Tibial nerve (tissue), 4 donors: ENCODE measurements at places on chromosomes 12 and 14. TPM values are rescaled to one million over a fixed set of nuclear protein-coding genes. Genes with fewer than 3 reads are reported as not detected.
A peak's percentile ranks its signal among the peaks of the same experiment; 100 is the strongest.

The SYNDIG1L gene
- not detected for total RNA-seq

The POU6F1 gene
- 17.4 TPM for total RNA-seq

The SMCO3 gene
- 8.1 TPM for total RNA-seq

The KCNK10 gene
- not detected for total RNA-seq

The MYF5 gene
- total RNA-seq = not detected

DNA sequence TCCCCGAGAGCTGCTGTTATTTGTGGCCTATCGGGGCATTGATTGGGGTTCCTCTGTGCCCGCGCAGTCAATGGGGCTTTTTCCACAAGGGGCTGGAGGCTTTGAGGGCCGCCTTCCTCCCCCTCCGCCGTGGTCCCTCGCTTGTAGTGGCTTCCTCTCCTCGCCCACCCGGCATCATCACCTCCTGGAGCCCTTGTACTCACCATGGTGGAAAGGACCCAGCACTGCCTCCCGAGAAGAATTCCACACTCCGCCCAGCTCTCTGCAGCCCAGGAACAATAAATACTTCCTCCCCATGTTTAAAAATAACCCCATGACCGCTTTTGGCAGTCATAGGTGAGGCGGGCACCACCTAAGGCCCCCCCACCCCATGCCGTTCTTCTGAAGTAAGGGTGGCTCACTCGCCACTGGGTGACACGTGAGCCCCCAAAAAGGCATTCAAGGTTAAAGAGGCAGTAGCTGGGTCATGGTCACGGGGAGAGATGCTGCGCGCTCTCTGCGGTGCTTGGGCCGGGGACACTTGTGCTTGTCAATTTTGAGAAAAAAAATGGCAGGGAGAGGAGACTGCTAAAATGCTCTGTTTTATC is at the start of gene MYL2:
Gene MYL2, minus strand, starts transcription at position 256 of the 587 bp plus-strand sequence. Its CDS starts 50 bp downstream, at position 206.
- H3K27me3 ChIP-seq = no peaks in the 10 kb centered on the region
- H3K27ac ChIP-seq = no peak within 1 kb of the TSS
- no peak for DNase-seq
- no peaks in the 10 kb centered on the region for H3K36me3 ChIP-seq

- no peak for DNase-seq
- no peaks in the 10 kb centered on the region for H3K36me3 ChIP-seq
- no peak overlapping the region for H3K27ac ChIP-seq
- H3K4me1 ChIP-seq = no peaks in the 10 kb centered on the region
- no peaks in the 10 kb centered on the region for H3K27me3 ChIP-seq
Observed at GRCh38 chr12:106160915-106161314, 22.2 kb upstream of the NUAK1 start.

- H3K4me3 ChIP-seq = no peak overlapping the region
- no peak overlapping the region for H3K27ac ChIP-seq
- H3K4me1 ChIP-seq = no peaks in the 10 kb centered on the region
- no peaks in the 10 kb centered on the region for H3K27me3 ChIP-seq
- peaks cover 6% of the 10 kb centered on the region for H3K36me3 ChIP-seq
Observed at GRCh38 chr14:91154851-91155625, 41.2 kb downstream of the DGLUCY start.

DNA sequence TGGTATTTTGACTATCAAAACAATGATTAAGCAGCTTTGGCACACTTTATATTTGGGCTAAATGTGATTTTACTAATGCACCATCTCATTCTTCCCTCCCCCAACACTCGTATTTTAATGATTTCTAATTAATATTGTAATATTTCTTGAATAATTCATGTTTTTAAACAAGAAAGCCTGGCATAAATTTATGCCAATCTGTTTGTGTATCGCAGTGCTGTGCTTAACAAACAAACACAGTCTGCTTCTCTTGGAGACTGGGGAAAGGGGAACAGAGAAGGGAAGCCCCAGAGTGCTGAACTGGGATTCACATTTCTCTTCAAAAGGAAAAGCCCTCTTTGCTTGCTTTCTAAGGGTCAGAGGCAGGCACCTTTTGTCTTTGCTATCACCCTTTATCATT is 496.9 kb upstream of the STXBP6 start:
- no peaks in the 10 kb centered on the region for H3K27me3 ChIP-seq
- no peak for DNase-seq
- H3K36me3 ChIP-seq = no peaks in the 10 kb centered on the region
- no peaks in the 10 kb centered on the region for H3K4me1 ChIP-seq
- H3K4me3 ChIP-seq = no peak overlapping the region
- H3K27ac ChIP-seq = no peak overlapping the region

GRCh38 chr12:58029260-58029659 is 87.9 kb downstream of the ATP23 start:
- DNase-seq = no peak
- no peaks in the 10 kb centered on the region for H3K27me3 ChIP-seq
- H3K36me3 ChIP-seq = no peaks in the 10 kb centered on the region

DNA sequence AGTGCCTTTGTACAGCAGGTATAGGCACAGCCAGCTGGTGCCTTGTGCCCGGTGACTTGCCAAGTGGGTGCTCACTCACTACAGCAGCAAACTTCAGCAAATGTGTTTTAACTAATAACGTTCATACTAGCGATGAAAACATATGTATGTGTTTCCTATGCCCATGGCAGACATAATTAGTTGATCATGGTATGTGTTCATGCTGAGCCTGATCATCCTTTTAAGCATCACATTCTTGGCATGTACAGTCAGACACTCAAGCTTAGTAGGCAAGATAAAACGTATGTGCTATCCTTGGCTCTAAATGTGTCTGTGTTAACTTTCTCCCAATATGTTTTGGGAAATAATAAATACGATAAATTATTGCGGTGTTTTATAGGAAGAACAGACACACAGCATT is 55.6 kb downstream of the RASSF8 start:
- H3K4me1 ChIP-seq = peaks cover 9% of the 10 kb centered on the region
- no peak for DNase-seq
- H3K4me3 ChIP-seq = no peak overlapping the region

GRCh38 chr12:19957308-19958125 is 410.8 kb upstream of the PDE3A start:
- H3K4me3 ChIP-seq = no peak overlapping the region
- no peaks in the 10 kb centered on the region for H3K4me1 ChIP-seq

GRCh38 chr12:15633201-15633600 is 156.0 kb downstream of the EPS8 start:
- no peaks in the 10 kb centered on the region for H3K36me3 ChIP-seq
- H3K27me3 ChIP-seq = no peaks in the 10 kb centered on the region
- no peak overlapping the region for H3K4me3 ChIP-seq
- DNase-seq = no peak
- no peak overlapping the region for H3K27ac ChIP-seq

DNA sequence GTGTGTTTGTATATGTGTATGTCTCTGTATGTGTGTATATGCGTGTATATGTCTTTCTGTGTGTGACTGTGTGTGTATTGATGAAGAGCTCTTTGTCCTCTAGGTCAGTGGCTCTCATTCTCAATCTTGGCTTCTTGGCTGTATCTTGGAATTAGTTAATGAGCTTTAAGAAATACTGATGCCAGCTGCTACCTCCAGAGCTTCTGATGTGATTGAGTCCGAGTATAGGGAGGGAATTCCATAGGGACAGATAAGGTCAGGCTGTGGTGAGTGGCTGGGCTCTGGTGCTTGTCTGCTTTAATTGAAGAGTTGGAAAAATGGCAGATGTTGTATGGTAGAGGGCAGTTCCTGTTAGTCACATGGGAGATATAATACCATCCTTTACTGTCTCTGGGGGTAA is 140.1 kb downstream of the C12orf75 start:
- no peak overlapping the region for H3K4me3 ChIP-seq
- H3K36me3 ChIP-seq = no peaks in the 10 kb centered on the region
- DNase-seq = no peak
- H3K27ac ChIP-seq = no peak overlapping the region
- H3K27me3 ChIP-seq = no peaks in the 10 kb centered on the region
- no peaks in the 10 kb centered on the region for H3K4me1 ChIP-seq

DNA sequence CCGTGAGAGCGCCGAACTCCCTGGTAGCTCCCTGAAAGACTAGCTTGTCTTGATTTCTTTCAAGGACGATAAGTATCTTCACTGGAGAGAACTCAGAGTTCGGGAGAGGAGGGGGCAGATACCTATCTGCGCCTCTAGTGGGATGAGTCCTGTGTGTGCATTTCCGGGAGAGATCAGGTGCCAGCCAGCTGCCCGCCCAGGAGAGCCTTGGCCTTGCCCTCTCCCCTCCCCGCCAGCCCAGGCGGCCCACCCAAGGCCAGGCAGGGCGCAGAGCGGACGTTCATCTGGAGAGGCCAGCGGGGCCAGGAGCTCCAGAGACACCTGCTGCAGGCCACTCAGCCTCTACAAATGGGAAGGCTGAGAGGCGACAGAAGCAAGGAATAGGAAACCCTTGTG is 1.0 kb downstream of the CD9 start:
- H3K4me3 ChIP-seq = peak overlapping the region; percentile 98
- H3K27me3 ChIP-seq = no peaks in the 10 kb centered on the region
- H3K27ac ChIP-seq = peak overlapping the region; percentile 99
- H3K36me3 ChIP-seq = no peaks in the 10 kb centered on the region
- DNase-seq = no peak
- H3K4me1 ChIP-seq = peaks cover 24% of the 10 kb centered on the region

- no peak for DNase-seq
- no peak overlapping the region for H3K27ac ChIP-seq
- no peak overlapping the region for H3K4me3 ChIP-seq
- H3K36me3 ChIP-seq = no peaks in the 10 kb centered on the region
- H3K4me1 ChIP-seq = no peaks in the 10 kb centered on the region
Observed at GRCh38 chr12:3473844-3474243, 17.2 kb upstream of the PRMT8 start.

GRCh38 chr12:99367181-99367580 is 280.4 kb upstream of the GARIN6 start:
- no peaks in the 10 kb centered on the region for H3K4me1 ChIP-seq
- H3K27ac ChIP-seq = no peak overlapping the region
- H3K27me3 ChIP-seq = no peaks in the 10 kb centered on the region
- no peak for DNase-seq

DNA sequence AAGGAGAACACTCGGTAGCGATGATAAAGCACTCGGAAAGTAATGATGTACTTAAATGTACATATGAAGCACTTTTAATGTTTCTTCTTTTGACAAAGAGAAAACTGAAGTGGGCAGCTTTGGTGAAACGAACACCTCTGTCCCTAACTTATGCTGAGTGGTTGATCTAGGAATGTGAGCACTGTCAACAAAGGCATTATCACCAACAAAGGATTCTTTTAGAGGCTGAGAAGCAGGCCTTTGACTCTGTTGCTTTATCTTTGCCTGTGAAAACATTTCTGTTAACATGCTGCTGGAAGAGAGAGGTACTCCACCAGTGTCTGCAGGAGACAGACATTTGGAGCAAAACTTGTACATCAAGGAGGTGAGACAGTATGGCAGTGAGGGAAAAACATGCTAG is 103.2 kb upstream of the VRK1 start:
- no peaks in the 10 kb centered on the region for H3K27me3 ChIP-seq
- H3K36me3 ChIP-seq = no peaks in the 10 kb centered on the region
- no peak overlapping the region for H3K4me3 ChIP-seq
- no peak for DNase-seq
- H3K4me1 ChIP-seq = no peaks in the 10 kb centered on the region

DNA sequence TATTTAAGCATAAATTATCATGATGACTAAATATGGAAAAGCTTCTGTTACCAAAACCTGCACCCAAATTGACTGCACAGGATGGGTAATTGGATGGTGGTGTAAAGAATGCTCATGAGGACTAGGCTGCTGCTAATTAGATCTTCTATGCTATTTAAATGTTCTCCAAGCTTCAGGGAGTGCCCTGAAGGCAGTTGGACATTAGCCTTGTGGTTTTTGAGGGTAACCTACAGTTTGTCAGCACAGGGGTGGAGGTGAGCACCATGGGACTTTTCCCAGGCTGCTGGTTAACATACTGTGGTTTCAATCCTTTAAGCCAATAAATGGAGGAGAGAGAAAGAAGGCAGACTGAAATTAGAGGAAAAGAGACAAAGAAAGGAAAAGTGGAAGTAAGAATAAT is 145.0 kb downstream of the WIF1 start:
- DNase-seq = no peak
- no peaks in the 10 kb centered on the region for H3K27me3 ChIP-seq
- H3K27ac ChIP-seq = no peak overlapping the region
- no peaks in the 10 kb centered on the region for H3K36me3 ChIP-seq

- no peaks in the 10 kb centered on the region for H3K4me1 ChIP-seq
- no peak overlapping the region for H3K4me3 ChIP-seq
- H3K36me3 ChIP-seq = peaks cover 8% of the 10 kb centered on the region
- DNase-seq = peak; percentile 86
- H3K27me3 ChIP-seq = no peaks in the 10 kb centered on the region
- H3K27ac ChIP-seq = no peak overlapping the region
Observed at GRCh38 chr12:3275171-3276041, 198.2 kb downstream of the TSPAN9 start.

DNA sequence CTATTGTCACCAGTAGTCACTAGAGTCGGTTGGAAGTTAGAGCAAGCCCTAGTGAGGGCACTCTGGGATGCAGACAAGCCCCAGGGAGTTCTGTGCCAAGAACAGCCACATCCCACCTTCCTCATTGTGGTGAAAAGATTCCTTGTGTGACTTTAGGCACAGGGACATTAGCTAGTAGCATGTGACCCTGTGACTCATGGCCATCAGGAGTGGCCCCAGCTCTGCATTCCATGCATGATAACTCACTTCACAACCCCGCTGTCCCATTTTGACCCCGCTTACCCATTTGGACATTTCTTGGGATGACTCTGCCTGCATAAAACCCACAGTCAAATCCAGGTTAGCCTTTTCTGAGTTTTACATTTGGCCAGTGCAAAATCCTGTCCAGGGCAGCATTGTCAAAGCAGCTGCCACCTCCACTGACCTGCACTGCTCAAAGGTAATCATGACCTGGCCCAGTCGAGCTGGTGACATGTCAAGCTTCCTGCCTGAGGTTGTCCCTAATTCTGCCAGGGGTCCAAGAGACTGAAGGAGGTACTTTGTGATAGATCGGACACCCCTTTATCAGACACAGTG is 430.5 kb downstream of the DPF3 start:
- H3K36me3 ChIP-seq = peaks cover 23% of the 10 kb centered on the region
- H3K27ac ChIP-seq = no peak overlapping the region
- H3K27me3 ChIP-seq = no peaks in the 10 kb centered on the region

DNA sequence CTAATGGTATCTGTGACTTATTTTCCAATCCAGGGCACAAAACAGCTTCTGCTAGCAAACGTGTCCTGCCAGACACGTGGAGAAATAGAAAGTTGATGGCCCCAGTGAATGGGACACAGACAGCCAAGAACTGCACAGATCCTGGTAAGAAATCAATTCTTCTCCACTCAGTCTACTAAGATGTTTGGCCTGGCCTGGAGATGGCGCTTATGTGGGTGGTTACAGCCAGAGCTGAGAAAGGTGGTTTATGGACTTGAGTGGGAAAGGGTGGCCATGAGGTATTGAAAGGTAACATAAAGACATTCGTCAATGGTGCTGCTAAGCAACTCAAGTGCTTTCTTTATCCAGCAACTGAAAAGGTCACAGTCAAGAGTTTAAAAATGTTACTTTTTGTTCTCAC is 2.9 kb downstream of the SLC24A4 start:
- H3K36me3 ChIP-seq = no peaks in the 10 kb centered on the region
- DNase-seq = no peak
- peaks cover 7% of the 10 kb centered on the region for H3K4me1 ChIP-seq
- H3K27ac ChIP-seq = no peak overlapping the region

DNA sequence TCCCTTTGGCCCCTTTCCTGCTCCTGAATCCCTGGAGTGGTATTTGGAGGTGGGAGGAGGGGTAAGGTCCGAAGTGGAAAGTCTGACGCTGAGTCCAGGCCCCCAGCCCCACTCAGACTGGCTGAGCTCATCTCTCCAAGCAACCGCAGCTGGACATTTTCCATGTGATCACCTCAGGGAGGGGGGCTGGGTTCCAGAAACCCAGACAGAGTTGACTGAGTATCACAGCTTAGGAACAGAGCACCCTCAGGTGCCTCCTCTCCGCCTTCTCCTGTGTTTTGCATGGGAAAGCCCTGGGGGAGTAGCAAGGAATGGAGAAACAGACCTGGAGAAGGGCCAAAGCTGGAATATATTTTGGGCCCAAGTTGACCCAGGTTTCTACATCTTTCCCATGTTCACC is 8.0 kb upstream of the ITGA5 start:
- no peak for DNase-seq
- no peaks in the 10 kb centered on the region for H3K36me3 ChIP-seq
- H3K4me3 ChIP-seq = no peak overlapping the region
- H3K27ac ChIP-seq = no peak overlapping the region
- peaks cover 66% of the 10 kb centered on the region for H3K4me1 ChIP-seq
